GM23248 (cell line): ENCODE measurements at places on chromosomes 5 and 9.

DNA sequence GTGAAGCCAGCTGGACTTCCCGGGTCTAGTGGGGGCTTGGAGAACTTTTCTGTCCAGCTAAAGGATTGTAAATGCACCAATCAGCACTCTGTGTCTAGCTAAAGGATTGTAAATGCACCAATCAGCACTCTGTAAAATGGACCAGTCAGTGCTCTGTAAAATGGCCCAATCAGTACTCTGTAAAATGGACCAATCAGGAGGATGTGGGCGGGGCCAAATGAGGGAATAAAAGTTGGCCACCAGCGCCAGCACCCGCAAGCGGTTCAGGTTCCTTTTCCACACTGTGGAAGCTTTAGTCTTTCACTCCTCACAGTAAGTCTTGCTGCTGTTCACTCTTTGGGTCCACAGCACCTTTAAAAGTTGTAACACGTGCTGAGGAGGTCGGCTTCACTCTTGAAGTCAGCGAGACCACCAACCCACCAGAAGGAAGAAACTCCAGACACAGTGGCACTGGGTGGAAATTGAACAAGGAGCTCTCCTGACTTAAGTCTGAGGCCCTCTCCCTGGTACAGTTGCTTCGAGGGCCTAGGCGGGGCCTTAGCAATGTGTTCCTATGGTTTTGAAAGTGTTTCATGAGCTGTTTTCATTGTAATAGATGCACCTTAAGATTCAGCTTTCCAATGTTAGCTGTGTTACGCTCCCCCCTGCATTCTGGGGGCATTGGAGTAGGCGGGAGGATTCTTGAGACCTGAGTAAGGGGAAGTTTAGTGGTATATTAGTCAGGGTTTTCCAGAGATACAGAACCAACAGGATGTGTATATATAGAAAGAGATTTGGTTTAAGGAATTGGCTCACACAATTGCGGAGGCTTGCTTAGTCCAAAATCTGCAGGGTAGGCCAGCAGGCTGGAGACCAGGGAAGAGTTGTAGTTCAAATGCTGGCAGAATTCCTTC is 21.5 kb upstream of the MYO10 start:
- peak; percentile 94 for DNase-seq

- peak; percentile 95 for DNase-seq
Measured at GRCh38 chr5:81755320-81755719, 4.4 kb upstream of the SSBP2 start.

GRCh38 chr5:146656703-146657102 is 140.7 kb upstream of the GPR151 start:
- DNase-seq: no peak

GRCh38 chr5:38695021-38695958 is 138.8 kb upstream of the LIFR start:
- DNase-seq: no peak

- DNase-seq: no peak
Measured at GRCh38 chr9:115138151-115138550, 20.2 kb upstream of the TNC start.

DNA sequence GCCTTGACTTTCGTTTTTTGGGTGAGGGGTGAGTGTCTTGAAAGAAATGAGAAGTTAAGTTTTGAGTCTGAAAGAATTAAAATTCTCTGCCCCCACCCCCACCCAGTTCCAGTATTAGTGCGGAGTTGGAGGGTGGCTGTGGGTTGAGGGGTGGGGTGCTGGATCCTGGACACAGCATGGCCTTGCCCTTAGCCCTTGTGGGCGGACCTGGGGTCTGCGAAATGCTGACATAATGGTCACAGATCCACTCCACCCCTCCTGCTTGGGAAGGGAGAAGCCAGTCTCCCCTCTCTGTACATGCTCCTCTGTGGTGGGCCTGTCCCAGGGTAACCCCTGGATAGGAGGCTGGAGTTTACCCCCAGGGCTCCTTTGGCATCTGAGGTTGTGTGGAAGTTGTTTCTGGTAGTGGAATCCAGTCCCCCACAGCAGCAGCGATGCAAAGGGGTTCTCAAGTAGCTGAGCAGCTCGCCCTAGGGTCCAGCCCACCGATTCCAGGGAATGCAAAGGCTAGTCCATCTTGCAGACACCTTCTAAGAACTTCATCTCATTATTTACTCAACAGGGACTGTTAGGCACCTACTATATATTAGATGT is 42.8 kb upstream of the TCF7 start:
- DNase-seq: no peak

GRCh38 chr5:170513856-170514525 is 10.2 kb downstream of the KCNIP1 start:
- no peak for DNase-seq

GRCh38 chr5:150065886-150066285 is 20.5 kb downstream of the CSF1R start:
- peak; percentile 57 for DNase-seq
